ENCODE measurements at places on chromosomes 5 and 9.

- DNase-seq: no peak
Observed at GRCh38 chr5:160397492-160397891, 2.4 kb downstream of the FAM200C start.

GRCh38 chr5:97550164-97550563, 367.1 kb upstream of the RIOK2 start:
- DNase-seq: no peak

DNA sequence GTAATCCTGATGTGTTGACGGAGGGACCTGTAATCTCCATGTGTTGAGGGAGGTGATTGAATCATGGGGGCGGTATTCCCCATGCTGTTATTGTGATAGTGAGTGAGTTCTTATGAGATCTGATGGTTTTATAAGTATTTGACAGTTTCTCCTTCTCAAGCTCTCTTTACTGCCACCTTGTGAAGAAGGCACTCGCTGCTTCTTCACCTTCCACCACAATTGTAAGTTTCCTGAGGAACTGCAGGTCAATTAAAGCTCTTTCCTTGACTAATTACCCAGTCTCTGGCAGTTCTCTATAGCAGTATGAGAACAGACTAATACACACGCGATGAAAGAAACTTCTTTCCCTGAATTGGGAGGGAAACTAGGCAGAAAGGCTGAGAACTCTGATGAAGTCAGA, 141.1 kb upstream of the RAD23B start:
- DNase-seq: no peak

DNA sequence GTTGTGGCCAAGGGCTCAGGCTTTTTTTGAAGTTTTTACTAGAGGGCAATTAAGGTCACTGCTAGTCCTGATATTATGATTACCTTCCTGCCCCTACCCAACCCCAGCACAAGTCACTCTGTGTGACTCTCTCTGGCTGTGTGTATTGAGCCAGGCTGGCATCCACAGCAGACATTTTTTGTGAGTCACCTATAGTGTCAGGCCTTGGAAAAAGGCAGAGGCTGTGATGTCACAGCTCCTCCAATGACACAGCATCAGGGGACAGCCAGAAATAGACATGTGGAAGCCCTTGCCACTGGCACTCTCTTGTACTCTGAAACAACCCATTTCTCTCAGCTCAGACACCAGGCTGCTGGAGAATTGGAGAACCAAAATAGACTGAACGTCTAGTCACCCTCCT, 145.4 kb downstream of the NMUR2 start:
- DNase-seq: no peak

DNA sequence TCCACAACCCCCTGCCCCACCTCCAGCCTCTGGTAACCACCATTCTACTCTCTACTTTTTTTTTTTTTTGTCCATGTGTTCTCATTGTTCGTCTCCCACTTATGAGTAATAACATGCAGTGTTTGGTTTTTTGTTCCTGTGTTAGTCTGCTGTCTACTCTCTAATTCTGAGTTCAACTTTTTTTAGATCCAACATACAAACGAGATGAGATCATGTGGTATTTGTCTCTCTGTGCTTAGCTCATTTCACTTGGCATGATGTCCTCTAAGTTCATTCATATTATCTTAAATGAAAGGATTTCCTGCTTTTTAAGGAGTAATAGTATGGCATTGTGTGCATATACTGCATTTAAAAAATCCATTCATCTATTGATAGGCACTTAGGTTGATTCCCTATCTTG, 130.9 kb downstream of the NMUR2 start:
- DNase-seq: no peak

- DNase-seq: no peak
Observed at GRCh38 chr5:124998520-124998919, 252.1 kb upstream of the ZNF608 start.

- DNase-seq: no peak
Observed at GRCh38 chr5:112738191-112738560, 491 bp downstream of the APC start.

DNA sequence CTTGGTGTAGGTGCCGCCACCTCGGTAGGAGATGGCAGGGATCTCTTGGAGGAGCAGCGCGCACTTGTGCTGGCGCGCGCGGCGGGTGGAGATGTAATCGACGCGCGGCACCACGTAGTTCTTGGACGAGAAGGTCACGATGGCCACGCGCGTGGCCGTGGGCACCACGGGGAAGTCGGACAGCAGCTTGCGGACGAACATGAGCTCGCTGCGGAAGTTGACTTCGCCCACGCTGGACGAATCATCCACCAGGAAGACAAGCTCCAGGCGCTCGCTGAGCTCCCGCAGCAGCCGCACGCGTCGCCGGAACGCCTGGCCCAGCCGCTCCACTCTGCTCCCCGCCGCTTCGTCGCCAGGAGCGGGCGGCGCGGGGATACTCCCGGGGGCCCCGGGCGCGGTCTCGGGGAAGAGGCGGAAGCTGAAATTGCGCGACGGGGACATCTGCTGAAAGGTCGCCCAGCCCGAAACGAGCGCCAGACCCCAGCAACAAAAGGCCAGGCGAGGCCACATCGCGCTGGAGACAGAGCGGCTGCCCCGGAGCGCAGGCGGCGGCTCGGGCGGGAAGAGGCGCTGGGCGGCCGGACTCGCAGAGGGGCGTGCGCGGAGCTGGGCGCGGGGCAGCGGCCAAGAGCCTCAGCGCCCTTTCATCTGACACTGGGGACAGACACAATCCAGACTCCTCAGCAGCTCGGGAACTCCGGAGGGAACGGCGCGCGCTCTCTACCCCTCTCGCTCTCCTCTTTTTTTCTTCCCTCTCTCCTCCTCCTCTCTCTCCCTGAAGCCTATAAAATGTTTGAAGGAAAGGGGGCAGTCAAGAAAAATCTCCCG, at the start of gene SVEP1:
Gene SVEP1 (minus strand): TSS at position 708 of the 828 bp plus-strand sequence. CDS start 198 bp downstream, at position 510.
- no peak for DNase-seq

DNA sequence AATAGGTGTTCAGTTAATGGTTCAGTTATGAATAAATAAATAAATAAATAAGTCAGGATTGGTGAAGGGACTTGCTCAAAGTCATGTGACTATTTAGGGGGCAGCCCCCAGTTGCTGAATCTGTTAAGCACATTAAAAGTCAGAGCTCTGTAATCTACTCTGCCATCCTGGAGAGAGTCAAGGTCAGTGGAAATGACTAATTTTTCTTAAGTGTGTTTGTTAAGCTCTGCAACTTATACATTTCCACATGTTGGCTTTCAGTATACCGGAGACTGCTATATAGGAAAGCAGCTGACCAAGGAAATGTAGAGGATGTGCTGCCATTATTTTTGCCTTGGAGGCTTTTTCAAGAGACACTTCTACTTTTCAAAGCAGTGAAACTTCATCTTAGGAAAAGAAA, 57.9 kb downstream of the KIAA1958 start:
- no peak for DNase-seq

- peak; percentile 41 for DNase-seq
Observed at GRCh38 chr5:134005417-134006061, 764 bp upstream of the VDAC1 start.

DNA sequence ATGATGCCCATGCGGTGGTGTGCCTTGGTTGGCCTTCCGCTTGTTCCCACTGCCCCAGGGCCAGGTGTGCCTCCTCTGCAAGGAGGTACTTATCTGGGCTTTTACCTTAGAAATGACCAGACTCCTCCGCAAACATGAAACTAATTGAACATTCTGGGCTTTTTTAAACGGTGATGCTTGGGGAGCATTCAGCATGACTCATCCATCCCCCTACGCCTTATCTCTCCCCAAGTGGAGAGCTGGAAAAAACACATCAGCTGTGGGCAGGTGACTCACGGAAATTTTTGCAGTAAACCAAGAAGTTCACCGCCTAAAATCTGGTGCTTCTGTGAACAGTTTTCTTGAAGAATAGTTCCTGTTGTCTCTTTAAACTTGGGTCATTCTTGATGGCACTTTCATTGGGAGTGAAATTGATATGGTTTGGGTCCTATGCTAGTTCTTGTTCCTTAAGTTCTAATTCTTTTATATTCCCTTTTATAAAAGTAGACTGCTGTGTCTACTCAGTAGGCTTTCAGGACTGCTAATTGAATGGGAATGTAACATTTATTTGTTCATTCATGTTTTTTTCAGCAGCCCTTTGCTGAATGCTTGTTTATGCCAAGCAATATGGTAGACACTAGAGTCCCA, 39.6 kb downstream of the SFXN1 start:
- peak; percentile 62 for DNase-seq

GRCh38 chr9:85600675-85601263, 141.0 kb downstream of the AGTPBP1 start:
- DNase-seq: no peak

GRCh38 chr5:127072861-127073846, at the start of gene C5orf63:
Gene C5orf63 (minus strand): TSS chr5:127073502. CDS start chr5:127058995, 14,507 bp downstream.
- peak; percentile 44 for DNase-seq

- no peak for DNase-seq
Observed at GRCh38 chr9:76255781-76256455, 138.3 kb downstream of the RFK start.

GRCh38 chr9:80775530-80775929, 913.8 kb downstream of the TLE1 start:
- no peak for DNase-seq

GRCh38 chr5:18010053-18010452, 375.8 kb downstream of the TAF11L14 start:
- no peak for DNase-seq

DNA sequence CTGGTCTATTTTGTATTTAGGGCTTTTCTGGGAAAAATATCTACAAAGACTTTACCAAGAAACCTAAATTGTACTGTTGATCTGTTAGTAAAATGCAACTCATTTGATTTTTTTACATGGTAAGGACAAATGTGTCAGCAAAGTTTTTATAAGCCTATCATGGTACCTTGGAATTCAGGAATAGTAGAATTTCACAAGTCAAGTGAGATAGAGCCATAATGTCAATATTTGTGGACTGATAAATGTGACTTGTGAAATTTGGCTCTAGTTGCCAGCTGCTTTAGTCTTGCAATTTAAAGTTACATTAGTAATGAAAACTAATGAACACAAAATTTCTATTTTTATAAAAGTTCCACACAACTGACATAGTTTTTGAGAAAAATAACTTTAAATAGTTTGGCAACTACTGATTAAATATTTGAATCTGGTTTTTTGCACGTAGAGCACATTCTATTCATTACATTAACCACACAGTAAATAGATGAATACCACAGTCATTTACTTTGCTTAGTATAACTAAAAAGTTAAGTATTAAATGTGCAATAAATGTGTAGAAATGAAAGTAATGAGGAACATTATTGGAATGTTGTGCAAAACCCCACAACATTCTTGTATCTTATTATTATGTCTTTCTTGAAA, 41.2 kb upstream of the RIOK2 start:
- no peak for DNase-seq

DNA sequence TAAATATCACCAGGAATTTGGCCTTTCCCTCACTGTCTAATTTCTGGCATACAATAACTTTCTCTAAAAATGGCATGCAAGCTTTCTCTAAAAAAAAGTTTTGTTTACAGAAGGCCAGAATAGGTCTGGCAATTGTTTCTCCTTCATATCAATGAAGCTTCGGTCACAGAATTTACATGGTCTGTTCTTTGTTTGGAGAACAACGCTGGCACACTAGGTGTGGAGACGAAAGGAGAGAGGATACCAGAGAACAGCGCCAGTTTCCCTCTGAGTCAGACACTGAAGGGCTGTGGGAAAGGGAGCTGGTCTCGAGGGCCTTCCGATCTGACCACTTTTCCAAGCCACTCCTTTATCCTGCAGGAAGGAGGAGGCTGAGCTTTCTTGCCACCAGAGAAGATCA, 60.1 kb upstream of the ITGA1 start:
- DNase-seq: no peak

GRCh38 chr5:159386028-159386711, 55.9 kb upstream of the IL12B start:
- DNase-seq: no peak

DNA sequence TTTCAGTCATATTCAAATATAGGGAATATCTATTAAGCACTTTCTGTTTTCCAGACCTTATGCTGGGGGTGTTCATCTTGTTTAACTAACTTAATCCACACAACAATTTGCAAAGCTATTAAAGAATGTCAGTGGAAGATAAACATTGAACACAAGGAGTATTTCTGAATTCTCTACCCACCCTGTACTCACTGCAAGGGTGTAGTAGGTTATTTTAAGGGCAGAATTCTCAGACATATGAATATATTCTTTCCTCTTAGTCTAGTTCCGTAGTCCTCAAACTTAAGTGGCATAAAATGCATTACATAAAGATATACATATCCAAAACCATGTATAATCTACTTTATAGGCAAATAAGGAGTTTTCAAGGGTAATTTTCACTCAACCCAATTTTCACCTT, 19.9 kb upstream of the CHSY3 start:
- DNase-seq: no peak

Measured in stimulated activated CD4-positive, alpha-beta T cell treated with anti-CD3 and anti-CD28 coated beads, Interleukin-1b, Interleukin-23, amount 100 ng/mL, for 1 hour (primary cell).